ENCODE measurements at places on chromosomes 6 and 20. TPM values are rescaled to one million over a fixed set of nuclear protein-coding genes. Genes with fewer than 3 reads are reported as not detected.

Gene POU3F2
- total RNA-seq, result not detected

DNA sequence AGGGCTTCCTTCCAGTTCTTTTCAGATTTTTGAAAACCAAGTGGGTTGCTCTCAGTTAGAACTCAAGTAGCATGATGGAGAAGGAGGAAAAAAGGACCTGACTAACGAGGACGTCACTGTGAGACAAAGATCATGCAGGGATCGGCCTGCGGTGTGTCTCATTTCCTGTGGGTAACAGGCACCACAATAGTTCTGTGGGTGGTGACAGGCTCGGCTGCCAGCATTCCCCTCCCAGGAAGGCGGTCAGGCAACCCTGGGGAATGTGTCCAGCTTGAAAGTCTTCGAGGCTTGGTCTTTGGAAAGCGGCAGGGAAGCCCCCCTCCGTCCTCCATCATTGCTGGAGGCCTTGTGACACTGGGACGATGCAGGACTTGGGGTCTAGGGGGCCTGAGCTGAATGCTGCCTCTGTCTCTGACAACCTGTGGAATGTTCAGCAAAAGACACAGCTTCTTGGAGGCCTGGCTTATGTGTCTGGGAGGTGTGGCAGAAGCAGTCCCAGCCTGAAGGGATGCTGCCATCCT lies 121.0 kb downstream of the BCAS1 start:
- DNase-seq, result no peak

DNA sequence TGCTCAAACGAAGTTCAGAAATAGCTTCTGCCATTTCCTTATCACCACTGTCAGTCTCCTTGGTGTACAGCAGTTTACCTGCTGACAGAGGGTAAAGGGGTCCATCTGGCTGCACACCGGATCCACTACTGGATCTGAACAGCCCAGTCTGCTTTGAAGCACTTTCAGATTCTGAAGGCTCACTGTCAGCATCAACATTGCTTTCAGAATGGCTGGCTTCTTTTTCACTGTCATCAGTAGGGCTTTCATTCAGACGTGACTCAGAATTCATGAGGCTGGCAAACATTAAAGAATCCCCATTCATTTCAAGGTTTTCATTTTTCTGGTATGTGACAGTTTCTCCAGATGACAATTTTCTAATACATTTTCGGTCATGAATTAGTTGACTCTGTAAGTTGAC lies 21.0 kb upstream of the PNISR start:
- no peak for DNase-seq

DNA sequence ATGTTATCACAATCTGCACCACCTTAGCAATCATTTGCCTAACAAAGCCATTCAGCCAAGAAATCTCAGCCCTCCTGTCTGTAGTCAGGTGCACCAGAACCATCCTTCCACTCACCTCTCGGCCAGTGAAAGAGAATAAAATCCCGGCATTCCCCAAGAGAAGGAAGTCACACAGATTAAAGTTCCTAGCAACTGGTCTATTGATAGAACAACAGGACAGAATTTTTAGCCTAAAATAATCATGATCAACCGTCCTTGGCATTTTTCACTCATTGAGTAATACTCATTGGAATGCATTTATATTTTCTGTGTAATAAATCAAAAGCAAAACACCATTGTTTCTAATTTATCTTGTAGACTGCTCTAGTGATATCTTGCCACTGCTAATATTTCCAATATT lies 85.7 kb upstream of the CDH4 start:
- DNase-seq, result no peak

- no peak for DNase-seq
Measured at GRCh38 chr6:3292431-3293197, 33.9 kb downstream of the PSMG4 start.

DNA sequence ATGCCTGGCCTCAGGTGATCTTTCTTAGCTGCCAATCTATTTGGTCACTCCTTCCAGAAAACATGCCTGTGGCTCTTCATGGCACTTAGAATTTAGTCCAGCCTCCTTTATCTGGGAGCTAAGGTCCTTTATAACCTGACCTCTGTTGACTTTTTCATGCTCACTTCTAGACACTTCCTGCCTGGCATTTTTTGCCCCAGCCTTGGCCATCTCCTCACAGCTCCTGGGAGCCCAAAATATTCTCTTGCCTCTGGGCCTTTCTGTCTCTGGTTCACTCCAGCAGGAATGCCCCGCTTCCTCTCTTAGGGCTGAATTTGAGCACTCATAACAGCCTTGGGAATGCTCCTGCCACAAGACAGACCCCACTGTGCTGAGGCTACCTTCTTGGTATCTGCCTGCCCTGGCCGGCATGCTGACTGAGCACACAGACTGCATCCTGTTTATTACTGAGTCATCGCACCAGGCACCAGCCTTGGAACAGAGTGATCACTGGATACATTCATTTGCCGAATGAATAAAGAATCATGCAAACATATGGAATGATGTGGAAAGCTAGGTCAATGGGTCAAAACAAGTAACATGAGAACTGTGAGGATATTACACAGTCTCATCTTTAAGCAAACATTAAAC lies 5.8 kb upstream of the EEF1E1 start:
- no peak for DNase-seq

DNA sequence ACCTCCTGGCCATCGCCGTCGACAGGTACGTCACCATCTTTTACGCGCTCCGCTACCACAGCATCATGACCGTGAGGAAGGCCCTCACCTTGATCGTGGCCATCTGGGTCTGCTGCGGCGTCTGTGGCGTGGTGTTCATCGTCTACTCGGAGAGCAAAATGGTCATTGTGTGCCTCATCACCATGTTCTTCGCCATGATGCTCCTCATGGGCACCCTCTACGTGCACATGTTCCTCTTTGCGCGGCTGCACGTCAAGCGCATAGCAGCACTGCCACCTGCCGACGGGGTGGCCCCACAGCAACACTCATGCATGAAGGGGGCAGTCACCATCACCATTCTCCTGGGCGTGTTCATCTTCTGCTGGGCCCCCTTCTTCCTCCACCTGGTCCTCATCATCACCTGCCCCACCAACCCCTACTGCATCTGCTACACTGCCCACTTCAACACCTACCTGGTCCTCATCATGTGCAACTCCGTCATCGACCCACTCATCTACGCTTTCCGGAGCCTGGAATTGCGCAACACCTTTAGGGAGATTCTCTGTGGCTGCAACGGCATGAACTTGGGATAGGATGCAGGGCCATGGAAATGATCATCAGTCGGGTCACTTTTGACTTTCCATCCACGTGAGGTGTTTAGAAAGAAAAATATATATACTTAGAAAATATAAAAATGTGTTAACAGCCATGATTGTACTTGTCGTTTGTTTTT lies 868 bp downstream of the MC3R start:
- no peak for DNase-seq

GRCh38 chr6:106094964-106095335 lies 8.8 kb downstream of the PRDM1 start:
- DNase-seq, result no peak

GRCh38 chr6:5174756-5175549 lies 85.8 kb downstream of the LYRM4 start:
- no peak for DNase-seq

DNA sequence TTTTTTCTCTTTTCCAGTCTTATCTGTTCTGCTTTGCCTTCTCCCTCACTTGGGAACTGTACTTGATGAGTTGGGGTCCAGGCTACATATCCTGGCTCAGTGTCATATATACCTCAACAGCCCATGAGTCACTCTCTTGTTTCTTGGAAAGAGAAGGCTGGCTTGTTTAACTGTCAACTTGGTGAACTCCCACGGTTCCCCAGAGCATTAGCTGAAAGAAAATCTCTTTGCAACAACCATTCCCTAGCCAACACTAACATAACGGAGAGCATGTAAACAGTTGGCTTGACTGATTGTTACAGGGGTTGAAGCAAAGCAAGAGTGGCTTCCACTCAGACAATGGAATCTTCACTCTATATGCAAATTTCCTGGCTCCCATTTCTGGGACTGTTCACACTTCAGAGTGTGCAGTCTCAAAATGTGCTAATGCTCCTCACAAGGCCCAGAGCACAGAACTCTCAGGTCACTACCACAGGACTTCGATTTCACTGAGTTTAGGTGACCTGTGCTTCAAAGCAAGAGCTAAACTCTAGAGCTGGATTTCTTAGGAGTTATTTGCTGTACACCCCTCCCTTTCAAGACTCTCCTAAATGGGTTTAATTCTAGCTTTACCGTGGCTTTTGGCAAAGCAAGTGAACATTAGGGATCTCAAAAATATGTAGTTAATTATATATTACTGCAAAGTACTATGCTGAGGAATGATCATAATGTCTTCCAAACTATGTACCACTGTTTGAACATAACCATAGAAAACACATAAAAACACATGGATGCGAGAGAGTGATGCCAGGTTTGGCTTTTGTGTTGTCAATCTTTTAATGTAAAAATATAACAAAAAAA lies 609.8 kb downstream of the RFPL4B start:
- DNase-seq, result no peak

Measured in Right ventricle myocardium inferior (tissue), 1 donor.